NCI-H1930 (cell line): ENCODE measurements at places on chromosomes 11 and 22.
A peak's percentile ranks its signal among the peaks of the same experiment; 100 is the strongest.

DNA sequence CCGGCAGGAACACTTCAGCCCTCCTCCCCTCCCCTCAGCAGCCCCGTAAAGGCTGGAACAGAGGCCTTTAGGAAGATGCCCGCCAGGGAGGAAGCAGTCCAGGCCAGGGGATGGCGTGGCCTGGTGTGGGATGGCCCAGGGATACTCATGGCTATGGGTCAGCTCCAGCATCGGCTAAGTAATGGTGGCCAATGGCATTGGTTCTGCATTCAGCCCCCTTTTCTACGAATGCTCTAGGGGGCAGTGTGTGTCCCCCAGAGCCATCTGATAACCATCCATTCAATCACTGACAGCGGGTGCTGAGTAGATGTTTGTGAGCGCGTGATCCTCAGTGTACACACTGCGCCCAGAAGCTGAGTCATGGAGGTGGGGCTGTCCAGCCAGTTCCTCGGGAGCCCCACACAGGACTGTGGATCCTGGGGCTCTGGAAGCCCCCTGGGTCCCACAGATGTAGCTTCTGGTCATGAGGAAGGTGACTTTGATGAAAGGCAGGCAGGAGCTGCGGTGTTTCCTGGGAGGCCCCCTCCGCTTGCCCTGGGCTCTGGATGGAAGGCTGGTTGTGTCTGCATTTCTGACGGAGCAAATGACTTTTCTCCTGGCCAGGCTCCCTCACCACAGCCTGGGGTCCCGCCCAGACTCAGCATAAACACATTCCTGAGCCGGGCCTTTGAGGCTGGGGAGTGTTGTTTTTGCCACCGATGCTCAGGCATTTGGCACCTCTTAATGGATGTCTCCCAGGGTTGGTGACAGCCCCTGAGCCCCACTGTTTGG lies 46.5 kb downstream of the FBLN1 start:
- DNase-seq, result no peak

GRCh38 chr11:86885311-86885710 lies 69.9 kb downstream of the FZD4 start:
- no peak for DNase-seq

DNA sequence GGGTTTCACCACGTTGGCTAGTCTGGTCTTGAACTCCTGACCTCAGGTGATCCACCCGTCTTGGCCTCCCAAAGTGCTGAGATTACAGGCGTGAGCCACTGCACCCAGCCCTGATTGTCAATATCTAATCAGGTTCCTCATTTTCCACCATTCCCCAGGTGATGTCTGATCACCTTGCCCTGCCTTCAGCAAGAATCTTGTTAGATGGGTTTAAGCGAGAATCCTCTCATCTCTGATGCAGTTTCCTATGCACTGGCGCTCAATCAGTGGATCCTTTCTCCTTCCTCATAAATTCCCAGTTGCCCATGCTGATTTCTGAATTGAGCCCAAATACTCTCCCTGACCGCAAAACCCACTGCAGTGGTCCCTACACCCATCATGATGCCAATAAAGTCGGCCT lies 664 bp upstream of the ZC3H7B start:
- DNase-seq, result no peak

DNA sequence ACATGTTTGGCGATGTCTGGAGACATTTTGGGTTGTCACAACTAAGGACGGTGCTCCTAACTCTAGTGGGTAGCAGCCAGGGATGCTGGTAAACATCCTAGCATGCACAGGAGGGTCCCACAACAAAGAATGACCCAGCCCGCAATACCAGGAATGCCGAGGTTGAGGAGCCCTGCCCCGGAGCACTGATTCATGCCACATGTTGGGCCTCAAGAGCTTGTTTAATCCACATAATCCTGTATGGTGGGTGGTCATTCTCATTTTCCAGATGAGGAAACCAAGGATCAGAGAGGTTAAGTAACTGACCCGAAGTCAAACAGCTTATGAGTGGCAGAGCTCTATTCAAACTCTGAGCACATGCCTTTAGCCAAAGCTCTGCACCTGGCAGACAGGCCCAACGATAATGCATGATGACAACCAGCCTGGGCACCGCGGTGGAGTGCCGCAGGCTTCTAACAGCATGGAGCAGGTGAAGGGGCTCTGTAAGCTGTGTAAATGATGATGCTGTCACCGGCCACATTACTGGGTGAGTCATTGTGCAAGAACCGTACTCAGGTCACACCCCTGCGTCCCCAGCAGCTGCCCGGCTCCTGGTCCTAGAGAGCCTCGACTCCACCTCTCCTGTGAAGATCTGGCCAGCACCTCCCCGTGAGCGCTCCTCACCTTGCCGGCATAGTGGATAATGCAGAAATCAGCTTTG lies 58.6 kb downstream of the APOL1 start:
- no peak for DNase-seq

DNA sequence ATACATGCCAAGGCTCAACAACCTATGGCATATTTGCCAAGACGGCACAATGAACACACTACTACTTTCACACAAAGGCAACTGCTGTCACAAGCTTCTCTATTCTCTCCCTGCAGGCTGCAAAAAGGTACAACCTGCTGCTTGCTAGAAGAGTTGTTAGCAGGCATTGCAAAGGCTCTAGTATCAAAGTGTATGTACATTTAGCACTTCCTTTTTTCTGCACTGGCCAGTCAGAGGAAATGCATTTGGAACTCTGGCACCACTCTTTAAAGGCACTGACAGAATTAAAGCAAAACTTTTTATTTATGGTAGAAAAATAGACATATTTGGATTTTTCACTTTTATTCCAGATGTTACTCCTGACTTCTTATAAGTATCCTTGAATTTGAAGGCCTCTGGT lies 125.9 kb downstream of the CWF19L2 start:
- no peak for DNase-seq

DNA sequence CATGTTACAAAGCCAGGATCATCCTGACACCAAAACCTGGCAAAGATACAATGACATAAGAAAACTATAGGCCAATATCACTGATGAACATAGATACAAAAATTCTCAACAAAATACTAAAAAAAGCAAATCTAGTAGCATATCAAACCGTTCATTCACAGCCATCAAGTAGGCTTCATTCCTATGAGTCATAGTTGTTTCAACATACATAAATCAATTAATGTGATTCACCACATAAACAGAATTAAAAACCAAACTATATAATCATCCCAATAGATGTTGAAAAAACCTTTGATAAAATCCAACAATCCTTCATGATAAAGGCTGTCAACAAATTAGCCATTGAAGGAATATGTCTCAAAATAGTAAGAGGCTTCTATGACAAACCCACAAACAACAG lies 1007.2 kb upstream of the RAG2 start:
- no peak for DNase-seq

DNA sequence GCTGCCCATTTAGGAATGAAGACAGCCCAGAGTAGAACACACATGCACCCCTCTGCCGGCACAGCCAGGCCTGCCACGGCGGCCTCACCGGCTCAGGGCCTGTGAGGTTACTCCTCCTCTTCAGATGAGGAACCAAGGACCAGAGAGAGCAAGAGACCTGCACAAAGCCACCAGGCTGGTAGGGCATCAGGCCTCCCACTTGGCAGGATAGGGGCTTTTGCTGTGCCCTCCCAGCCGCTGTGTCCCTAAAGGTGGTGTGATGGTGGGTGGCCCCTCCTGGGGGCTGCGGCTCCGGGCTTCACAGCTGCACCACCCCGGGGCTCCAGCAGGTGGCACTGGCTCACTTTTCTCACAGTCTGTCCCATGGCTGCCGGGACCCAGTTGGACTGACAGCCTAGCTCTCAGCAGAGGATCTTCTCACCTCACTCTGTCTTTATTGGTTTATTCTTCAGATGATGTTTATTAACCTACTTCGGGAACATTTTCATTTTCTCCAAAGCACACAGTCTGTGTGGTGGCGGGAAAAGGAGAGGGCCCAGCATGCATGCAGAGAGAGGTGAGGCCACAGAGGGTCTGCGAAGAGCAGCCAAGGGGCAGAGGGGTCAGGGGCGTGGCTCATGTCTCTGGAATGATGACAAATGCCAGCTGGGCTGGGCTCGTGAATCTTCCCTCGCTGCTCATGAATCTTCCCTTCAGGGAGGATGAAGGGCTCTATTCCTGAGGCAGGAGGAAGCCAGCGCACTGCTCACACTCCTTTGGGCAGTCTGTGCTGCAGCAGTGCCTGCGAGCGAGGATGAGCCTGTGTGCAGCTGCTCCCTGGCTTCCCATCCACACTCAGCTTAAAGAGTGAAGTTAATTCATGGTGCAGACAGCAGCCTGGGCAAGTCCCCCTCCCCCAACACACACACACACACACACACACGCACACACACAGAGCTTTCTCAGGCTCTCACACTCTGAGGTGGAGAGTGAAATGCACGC lies 101.1 kb upstream of the PITPNB start:
- DNase-seq, result no peak

DNA sequence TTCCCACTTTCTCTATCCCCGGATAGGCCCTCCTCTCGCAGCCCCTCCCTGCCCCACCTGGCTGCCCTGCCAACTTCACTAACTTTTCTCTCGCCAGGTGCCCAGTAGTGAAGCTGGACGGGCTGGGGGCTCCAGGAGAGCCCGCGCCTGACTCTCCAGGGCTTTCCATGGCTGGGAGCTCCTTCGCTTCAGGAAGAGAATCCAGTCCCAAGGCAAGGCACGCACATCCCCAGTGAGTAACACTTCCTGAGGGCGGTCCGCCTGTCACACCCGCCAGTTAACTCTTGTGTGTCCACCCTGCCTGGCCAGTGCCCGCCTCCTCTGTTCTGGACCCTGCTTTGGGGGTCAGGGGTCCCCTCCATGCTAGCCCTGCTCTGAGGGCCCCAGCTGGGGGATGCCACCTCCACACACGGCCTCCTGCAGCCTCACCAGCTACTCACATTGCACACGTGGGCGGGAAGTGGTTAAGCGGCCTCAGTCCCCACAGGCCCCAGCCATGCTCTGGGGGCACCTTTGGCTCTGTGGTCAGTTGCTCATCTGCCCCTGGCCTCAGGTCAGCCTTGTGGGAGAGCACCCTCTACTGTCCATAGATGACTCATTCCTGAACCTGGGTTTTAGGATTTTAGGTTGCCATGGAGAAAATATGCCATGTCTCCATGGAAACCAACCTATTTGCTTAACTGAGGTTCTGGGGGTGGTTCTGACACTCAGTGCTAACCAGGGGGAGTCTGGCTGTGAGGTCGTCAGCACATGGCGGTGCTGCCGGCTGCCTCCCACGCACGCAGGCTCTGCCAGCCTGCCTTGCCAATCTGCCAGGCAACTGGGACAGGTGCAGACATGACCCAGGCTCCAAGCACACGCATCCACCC lies at the start of gene RIN1:
Gene RIN1, minus strand, starts transcription at position 201 of the 869 bp plus-strand sequence. Its CDS starts 32 bp downstream, at position 169.
- DNase-seq, result no peak

GRCh38 chr11:68973219-68973618 lies 7.6 kb downstream of the MRGPRD start:
- DNase-seq, result no peak

- no peak for DNase-seq
Observed at GRCh38 chr11:67303835-67304411, 593 bp downstream of the SSH3 start.

- DNase-seq, result no peak
Observed at GRCh38 chr11:3120071-3120792, 44.9 kb downstream of the OSBPL5 start.

DNA sequence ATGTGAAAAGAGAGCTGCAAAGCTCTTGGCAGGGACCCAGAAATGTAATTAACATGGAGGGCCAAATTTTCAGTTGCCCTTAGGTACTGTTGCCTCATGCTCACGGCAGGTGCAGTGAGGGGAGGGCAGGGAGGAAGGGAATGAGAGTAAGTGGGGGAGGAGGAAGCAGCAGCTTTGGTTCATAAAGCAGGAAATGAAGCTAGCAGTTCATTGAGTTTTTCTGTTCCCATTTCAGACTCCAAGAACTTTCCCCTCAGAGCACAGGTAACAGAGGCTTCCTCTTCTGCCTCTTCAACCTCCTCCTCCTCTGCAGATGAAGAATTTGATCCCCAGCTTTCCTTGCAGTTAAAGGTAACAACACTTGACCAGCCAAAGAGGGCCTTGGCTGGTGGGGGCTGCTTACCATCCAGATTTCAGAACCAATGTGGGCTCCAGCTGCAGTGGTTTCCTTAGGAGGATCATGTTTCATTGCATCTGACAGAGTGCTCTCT lies 57.9 kb upstream of the PARVA start:
- DNase-seq, result peak; percentile 9

DNA sequence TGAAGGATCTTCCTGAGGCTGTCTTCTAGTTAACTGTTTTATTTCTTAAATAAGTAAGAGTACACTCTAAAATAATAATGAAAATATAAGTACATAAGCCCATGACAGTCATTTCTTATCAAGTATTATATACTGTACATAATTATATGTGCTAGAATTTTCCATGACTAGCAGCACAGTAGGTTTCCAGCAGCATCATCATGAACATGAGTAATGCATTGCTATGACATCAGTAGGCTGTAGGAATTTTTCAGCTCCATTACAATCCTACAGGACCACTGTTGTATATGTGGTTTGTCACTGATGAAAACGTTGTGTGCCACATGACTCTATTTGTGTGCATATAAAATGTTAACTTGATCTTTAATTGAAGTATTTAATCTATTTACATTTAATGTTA lies 22.0 kb downstream of the ZNF202 start:
- no peak for DNase-seq

- no peak for DNase-seq
Observed at GRCh38 chr11:70142221-70142875, 60.7 kb upstream of the FADD start.

DNA sequence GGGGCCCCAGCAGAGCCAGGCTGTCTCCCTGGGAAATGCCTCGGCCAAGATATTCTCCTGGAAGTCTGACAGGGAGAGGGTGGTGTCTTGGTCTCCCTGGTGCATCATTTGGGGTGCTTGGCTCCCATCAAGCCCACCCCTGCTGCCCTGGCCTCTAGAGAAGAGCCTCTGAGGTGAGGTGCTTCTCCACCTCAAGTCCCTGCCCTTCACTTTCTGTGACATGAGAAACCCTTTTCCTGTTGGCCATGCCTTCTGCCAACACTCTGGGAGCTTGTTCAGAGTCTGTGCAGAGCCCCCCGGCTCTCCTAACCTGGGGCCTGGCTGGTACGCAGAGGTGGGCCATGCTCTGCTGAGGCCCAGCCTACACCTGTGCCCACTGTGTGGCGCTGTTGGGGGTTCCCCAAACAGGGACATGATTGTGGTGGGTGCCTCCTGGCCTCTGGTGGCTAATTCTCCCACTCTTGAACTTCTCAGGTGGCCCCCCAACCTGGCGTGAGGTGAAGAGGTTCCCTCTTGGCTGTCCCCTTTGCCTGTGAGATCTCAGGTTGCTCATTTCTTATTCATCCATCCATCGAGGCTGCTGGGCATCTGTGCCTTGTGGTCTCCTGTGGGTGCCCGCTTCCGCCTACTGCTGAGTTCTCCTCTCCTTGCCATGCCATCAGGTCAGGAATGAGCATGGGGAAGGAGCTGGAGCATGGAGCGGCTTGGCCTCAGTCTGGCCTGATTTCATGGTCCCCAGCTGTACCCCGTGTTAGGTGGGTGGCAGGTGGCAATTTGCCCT lies 19.2 kb upstream of the DGCR8 start:
- no peak for DNase-seq

- DNase-seq, result no peak
Observed at GRCh38 chr11:79363861-79364378, 76.9 kb downstream of the TENM4 start.
